A549 treated with CORT108297 at 1 μM for 4 hours (cell line): ENCODE measurements at places on chromosomes 2 and 18. TPM values are rescaled to one million over a fixed set of nuclear protein-coding genes. Genes with fewer than 3 reads are reported as not detected.

Gene DNAH6
- 0.01 to 0.19 TPM (median 0.12 TPM) in 5 replicates for total RNA-seq

Gene GKN1
- total RNA-seq, result 0.60 to 1.1 TPM (median 0.68 TPM) in 5 replicates

Gene MRPL53
- total RNA-seq, result 94.6 to 158 TPM (median 138 TPM) in 5 replicates

Gene ROCK2
- 21.0 to 31.6 TPM (median 26.3 TPM) in 5 replicates for total RNA-seq

Gene TXNDC2
- total RNA-seq, result 0.07 to 0.32 TPM (median 0.10 TPM) in 5 replicates

Gene ZNF2
- 2.4 to 4.6 TPM (median 3.3 TPM) in 5 replicates for total RNA-seq

Gene UNC80
- total RNA-seq, result not detected in 5 replicates

Gene FAHD2B
- total RNA-seq, result 10.4 to 12.4 TPM (median 11.5 TPM) in 5 replicates

Gene LHCGR
- total RNA-seq, result not detected in 5 replicates

Gene FEV
- total RNA-seq, result not detected in 5 replicates
